ENCODE measurements at places on chromosomes 5 and 9. TPM values are rescaled to one million over a fixed set of nuclear protein-coding genes. Genes with fewer than 3 reads are reported as not detected.

HTR1A gene
- not detected for total RNA-seq

- no peak overlapping the region for H3K27ac ChIP-seq
- no peak overlapping the region for H3K4me3 ChIP-seq
- H3K36me3 ChIP-seq = no peaks in the 10 kb centered on the region
- peaks cover 4% of the 10 kb centered on the region for H3K27me3 ChIP-seq
- no peak for DNase-seq
- H3K4me1 ChIP-seq = no peaks in the 10 kb centered on the region
Observed at GRCh38 chr5:174799121-174799520, 74.7 kb downstream of the MSX2 start.

GRCh38 chr5:98786191-98786853, 12.9 kb downstream of the RGMB start:
- H3K4me3 ChIP-seq = no peak overlapping the region
- no peak overlapping the region for H3K27ac ChIP-seq
- no peaks in the 10 kb centered on the region for H3K27me3 ChIP-seq
- no peaks in the 10 kb centered on the region for H3K4me1 ChIP-seq
- DNase-seq = no peak
- H3K36me3 ChIP-seq = no peaks in the 10 kb centered on the region

- peak overlapping the region; percentile 19 for H3K27ac ChIP-seq
- DNase-seq = peak; percentile 64
Observed at GRCh38 chr5:68424799-68425537, 209.4 kb downstream of the PIK3R1 start.

C5orf58 gene
- not detected for total RNA-seq

FAM151B gene
- total RNA-seq = 0.21 TPM

NOP16 gene
- total RNA-seq = 6.4 TPM

C7 gene
- total RNA-seq = not detected

GRCh38 chr9:98639133-98639532, 69.6 kb downstream of the GABBR2 start:
- H3K4me1 ChIP-seq = no peaks in the 10 kb centered on the region
- H3K27ac ChIP-seq = no peak overlapping the region
- DNase-seq = no peak
- no peak overlapping the region for H3K4me3 ChIP-seq
- peaks cover 2% of the 10 kb centered on the region for H3K27me3 ChIP-seq

DNA sequence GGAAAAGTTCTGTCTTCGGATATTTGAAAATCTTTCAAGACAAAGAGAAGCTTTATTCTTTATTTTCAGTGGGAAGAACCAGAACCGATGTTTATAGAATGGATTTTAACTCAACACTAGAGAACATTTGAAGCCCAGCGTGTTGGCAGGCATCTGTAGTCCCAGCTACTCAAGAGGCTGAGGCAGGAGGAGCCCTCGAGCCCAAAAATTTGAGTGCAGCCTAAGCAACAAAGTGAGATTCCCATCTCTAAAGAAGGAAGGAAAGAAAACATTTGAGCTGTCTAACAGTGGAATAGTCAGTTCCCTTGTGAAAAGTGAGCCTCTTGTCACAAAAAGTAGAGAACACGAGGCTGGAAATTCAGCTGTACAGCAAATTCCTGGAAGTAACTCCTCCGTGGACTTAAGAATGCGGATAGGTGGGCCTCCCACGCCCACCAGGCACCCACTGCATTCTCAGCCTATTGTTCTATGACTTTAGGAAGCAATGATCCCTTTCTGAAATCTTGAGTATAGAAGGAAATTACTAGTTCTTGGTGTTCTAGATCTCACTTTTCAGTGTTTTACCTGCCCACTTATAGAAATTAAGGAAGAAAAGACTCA, 2.3 kb upstream of the PTPDC1 start:
- no peaks in the 10 kb centered on the region for H3K27me3 ChIP-seq
- H3K36me3 ChIP-seq = no peaks in the 10 kb centered on the region
- no peak overlapping the region for H3K4me3 ChIP-seq
- H3K4me1 ChIP-seq = no peaks in the 10 kb centered on the region
- H3K27ac ChIP-seq = no peak overlapping the region

GRCh38 chr5:146290318-146290717, 48.3 kb upstream of the POU4F3 start:
- H3K36me3 ChIP-seq = peaks cover 18% of the 10 kb centered on the region
- no peak overlapping the region for H3K27ac ChIP-seq
- H3K27me3 ChIP-seq = no peaks in the 10 kb centered on the region
- H3K4me3 ChIP-seq = no peak overlapping the region
- no peak for DNase-seq

GRCh38 chr9:38720083-38720745, at the start of gene FAM240B:
Gene FAM240B (minus strand): TSS chr9:38720133. CDS start chr9:38703999, 16,134 bp downstream.
- no peaks in the 10 kb centered on the region for H3K27me3 ChIP-seq
- DNase-seq = no peak
- H3K4me1 ChIP-seq = no peaks in the 10 kb centered on the region
- H3K36me3 ChIP-seq = no peaks in the 10 kb centered on the region
- no peak within 1 kb of the TSS for H3K4me3 ChIP-seq

GRCh38 chr9:80185112-80185738, 613.5 kb downstream of the TLE4 start:
- DNase-seq = no peak
- no peaks in the 10 kb centered on the region for H3K36me3 ChIP-seq
- H3K27me3 ChIP-seq = no peaks in the 10 kb centered on the region
- no peaks in the 10 kb centered on the region for H3K4me1 ChIP-seq
- no peak overlapping the region for H3K27ac ChIP-seq
- H3K4me3 ChIP-seq = no peak overlapping the region

GRCh38 chr5:35161652-35162273, 68.5 kb downstream of the PRLR start:
- no peaks in the 10 kb centered on the region for H3K27me3 ChIP-seq
- H3K4me1 ChIP-seq = no peaks in the 10 kb centered on the region
- no peak overlapping the region for H3K27ac ChIP-seq

GRCh38 chr9:125534971-125535701, 171.9 kb downstream of the MAPKAP1 start:
- H3K27ac ChIP-seq = peak overlapping the region; percentile 41
- no peak overlapping the region for H3K4me3 ChIP-seq
- H3K36me3 ChIP-seq = peaks cover 2% of the 10 kb centered on the region
- DNase-seq = no peak
- H3K27me3 ChIP-seq = no peaks in the 10 kb centered on the region
- peaks cover 5% of the 10 kb centered on the region for H3K4me1 ChIP-seq

TPM2 gene
- total RNA-seq = 22.9 TPM

- H3K27ac ChIP-seq = no peak overlapping the region
- no peaks in the 10 kb centered on the region for H3K27me3 ChIP-seq
- no peaks in the 10 kb centered on the region for H3K4me1 ChIP-seq
- no peak for DNase-seq
- peaks cover 11% of the 10 kb centered on the region for H3K36me3 ChIP-seq
Observed at GRCh38 chr9:4833781-4834560, 41.2 kb downstream of the RCL1 start.

SPINK4 gene
- total RNA-seq = not detected

GRCh38 chr9:21434202-21435014, 5.8 kb upstream of the IFNA1 start:
- H3K4me3 ChIP-seq = no peak overlapping the region
- no peaks in the 10 kb centered on the region for H3K36me3 ChIP-seq
- H3K27ac ChIP-seq = no peak overlapping the region
- no peaks in the 10 kb centered on the region for H3K4me1 ChIP-seq

All from natural killer cell (primary cell).